Neural progenitor cell (in vitro differentiated cells): ENCODE measurements at places on chromosomes 11 and 22.

- no peak overlapping the region for H3K27ac ChIP-seq
- H3K36me3 ChIP-seq, result no peaks in the 10 kb centered on the region
- DNase-seq, result no peak
Measured at GRCh38 chr11:45592636-45593035, 72.8 kb downstream of the CHST1 start.

DNA sequence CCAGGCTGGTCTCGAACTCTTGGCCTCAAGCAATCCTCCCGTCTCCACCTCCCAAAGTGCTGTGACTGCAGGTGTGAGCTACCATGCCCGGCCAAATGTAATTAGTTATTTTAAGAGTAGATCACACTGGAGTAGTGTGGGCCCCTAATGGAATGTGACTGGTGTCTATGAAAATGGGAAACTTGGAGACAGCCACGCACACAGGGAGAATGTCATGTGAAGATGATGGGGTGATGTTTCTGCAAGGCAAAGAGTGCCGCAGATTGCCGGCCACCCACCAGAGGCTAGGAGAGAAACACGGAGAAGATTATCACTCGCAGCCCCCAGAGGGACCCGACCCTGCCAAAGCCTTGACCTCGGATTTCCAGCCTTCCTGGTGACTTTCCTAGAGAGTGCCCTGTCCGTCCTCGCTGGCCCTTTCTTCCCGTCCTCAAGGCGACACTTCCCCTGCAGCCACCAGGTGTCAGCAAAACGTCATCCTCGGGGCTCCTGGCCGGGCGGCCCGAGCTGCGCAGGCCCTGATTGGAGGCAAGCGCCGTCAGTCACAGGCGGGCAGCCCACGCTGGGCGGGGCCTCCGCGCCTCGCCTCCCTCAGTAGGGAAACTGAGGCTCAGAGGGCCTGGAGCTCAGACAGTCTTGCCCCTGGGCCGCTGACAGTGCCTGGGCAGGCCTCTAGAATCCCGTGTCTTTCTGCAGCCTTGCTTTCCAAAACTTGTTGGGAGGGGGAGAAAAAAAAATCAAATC is 16.3 kb downstream of the CRYBB2 start:
- DNase-seq, result peak; percentile 94
- H3K27ac ChIP-seq, result no peak overlapping the region
- H3K27me3 ChIP-seq, result no peaks in the 10 kb centered on the region
- no peaks in the 10 kb centered on the region for H3K4me1 ChIP-seq
- no peak overlapping the region for H3K4me3 ChIP-seq

DNA sequence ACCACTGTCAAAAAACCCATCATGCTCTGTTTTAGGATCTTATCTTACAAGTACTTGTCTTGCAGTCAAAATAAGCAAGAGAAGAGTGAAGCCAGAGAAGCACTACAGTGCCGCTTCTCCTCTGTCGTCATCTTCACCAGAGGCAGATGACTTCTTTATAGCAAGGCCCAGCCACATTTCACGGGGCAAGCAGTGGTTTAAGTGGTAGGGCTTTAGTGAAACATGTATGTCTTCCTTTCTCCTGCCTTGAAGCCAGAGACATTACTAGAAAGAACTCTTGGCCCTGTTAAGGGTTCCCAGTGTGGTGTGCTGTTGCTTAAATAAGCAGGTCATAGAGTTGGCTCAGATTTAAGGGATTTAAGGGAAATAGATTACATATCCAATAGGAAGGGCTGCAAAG is 42.9 kb upstream of the DEPDC7 start:
- no peaks in the 10 kb centered on the region for H3K4me1 ChIP-seq
- no peaks in the 10 kb centered on the region for H3K27me3 ChIP-seq
- peaks cover 48% of the 10 kb centered on the region for H3K36me3 ChIP-seq

GRCh38 chr22:39237318-39238100 is 7.3 kb downstream of the PDGFB start:
- H3K27ac ChIP-seq, result no peak overlapping the region
- no peaks in the 10 kb centered on the region for H3K36me3 ChIP-seq
- no peak overlapping the region for H3K4me3 ChIP-seq
- peaks cover 64% of the 10 kb centered on the region for H3K27me3 ChIP-seq

GRCh38 chr11:46252373-46252914 is 25.0 kb upstream of the CREB3L1 start:
- H3K27ac ChIP-seq, result no peak overlapping the region
- H3K36me3 ChIP-seq, result no peaks in the 10 kb centered on the region
- no peak overlapping the region for H3K4me3 ChIP-seq
- no peak for DNase-seq
- no peaks in the 10 kb centered on the region for H3K27me3 ChIP-seq

DNA sequence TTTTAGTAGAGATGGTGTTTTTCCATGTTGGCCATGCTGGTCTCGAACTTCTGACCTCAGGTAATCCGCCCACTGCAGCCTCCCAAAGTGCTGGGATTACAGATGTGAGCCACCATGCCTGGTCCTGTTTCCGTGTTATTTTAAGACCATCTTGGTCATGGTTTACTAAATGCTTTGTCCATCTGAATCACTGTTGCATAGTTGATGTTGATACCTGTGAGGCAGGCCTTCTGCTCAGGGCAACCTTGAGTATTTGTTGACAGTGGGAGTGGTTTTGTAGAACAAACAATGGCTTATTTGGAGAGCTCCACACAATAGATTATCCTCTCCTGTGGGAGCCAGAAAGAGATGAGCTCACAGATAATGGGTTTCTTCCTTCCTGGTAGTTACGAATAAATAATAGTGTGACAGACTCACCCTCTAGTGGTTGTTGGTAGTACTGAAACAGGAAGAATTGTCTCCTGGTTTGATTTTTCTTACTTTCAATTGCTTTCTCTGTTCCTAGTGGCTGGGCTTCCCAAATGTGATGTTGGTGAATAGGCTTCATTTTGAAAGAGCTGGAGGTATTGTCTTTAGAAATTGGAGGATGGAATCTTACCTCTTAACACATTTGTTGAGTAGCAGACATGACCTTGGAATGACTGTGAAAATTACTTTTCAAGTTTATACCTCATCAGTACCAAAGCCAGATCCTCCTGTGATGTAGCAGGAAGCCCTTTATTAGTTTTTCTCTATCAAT is 39.0 kb downstream of the CTNND1 start:
- peaks cover 37% of the 10 kb centered on the region for H3K36me3 ChIP-seq
- no peaks in the 10 kb centered on the region for H3K27me3 ChIP-seq
- H3K27ac ChIP-seq, result no peak overlapping the region

DNA sequence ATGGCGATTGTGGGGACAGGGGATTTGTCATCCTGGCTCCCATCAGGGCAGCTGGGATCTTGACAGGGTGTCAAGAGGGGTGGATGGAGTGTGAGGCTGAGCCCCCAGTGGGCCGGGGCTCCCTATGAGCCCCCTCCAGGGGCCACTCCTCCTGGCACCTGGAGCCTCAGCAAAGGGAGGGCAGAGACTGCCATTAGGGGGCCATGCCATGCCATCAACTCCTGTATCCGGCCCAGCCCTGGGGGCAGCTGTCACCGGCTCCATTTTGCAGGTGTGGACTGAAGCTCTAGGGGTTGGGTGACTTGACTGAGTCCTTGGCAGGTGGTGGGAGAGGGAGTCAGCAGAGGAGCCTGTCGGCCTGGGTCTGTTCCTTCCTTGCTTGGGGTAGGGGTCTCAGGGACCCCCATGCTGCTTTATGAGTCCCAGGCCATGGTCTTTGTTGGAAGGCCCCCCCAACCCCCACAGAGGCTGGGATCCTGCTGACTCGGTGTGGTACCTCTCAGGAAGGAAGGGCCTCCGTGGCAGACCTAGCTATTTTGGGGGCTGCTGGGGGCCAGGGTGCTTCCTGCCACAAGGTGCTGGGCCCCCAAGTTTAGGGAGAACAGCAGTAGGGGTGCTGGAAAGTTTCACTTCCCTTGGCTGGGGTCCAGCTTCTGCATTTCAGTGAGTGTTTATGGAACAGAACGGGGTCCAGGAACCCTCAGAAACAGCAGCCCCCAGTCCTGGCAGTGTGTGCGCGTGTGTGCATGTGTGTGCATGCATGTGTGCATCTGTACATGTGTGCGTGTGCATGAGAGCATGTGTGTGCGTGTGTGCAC is 1.5 kb downstream of the ACY3 start:
- no peaks in the 10 kb centered on the region for H3K36me3 ChIP-seq
- DNase-seq, result no peak
- H3K4me1 ChIP-seq, result peaks cover 8% of the 10 kb centered on the region
- H3K4me3 ChIP-seq, result no peak overlapping the region

DNA sequence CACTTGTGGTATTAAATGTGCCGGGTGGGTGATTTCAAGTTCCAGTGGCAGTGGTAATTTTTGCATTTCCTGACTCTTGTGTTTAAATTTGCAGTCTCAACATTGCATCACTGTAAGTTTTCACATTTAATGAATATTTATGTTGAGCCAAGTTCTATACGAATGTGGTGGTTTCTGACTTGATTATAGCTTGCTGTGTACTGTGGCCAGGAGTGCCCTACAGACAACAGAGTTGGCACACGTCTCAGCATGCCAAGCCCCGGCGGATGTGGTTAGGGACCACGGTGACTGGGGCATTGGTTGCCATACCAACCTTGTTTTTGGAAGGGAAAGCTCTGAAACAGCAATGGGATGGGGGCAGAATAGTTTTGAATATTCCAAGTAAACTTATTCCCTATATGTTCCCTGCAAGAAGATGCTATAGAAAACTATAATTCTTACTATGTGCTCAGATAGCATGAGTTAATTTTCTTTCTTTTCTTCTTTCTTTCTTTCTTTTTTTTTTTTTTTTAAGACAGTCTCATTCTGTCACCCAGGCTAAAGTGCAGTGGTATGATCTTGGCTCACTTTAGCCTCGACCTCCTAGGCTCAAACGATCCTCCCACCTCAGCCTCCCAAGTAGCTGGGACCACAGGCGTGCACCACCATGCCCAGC is 16.0 kb downstream of the ZNRF3 start:
- no peak for DNase-seq
- no peak overlapping the region for H3K27ac ChIP-seq
- H3K4me3 ChIP-seq, result no peak overlapping the region
- H3K27me3 ChIP-seq, result no peaks in the 10 kb centered on the region

- H3K27ac ChIP-seq, result no peak overlapping the region
- DNase-seq, result no peak
- H3K27me3 ChIP-seq, result peaks cover 2% of the 10 kb centered on the region
Measured at GRCh38 chr22:33188326-33188725, 130.1 kb upstream of the SYN3 start.

DNA sequence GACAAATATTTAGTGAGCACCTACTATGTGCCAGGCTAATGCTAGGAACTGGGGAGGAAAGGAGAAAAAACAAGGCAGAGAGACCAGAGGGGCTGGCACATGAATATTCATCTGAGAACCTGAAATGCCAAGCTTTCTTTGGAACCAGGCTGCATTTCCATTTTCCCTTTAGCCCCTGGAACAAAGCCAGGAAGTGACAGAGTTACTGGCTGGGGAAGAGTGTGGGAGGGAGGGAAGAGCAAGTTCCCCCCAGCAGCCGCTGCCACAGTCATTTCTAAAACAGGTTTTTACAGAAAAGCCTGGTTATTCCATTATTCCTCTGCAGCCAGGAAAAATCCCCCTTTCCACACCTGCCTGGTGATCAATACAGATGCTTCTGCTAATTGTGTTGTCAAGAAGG is 97.0 kb downstream of the SPON1 start:
- H3K4me3 ChIP-seq, result no peak overlapping the region
- H3K27ac ChIP-seq, result no peak overlapping the region
- DNase-seq, result no peak
- H3K36me3 ChIP-seq, result no peaks in the 10 kb centered on the region
- no peaks in the 10 kb centered on the region for H3K27me3 ChIP-seq

DNA sequence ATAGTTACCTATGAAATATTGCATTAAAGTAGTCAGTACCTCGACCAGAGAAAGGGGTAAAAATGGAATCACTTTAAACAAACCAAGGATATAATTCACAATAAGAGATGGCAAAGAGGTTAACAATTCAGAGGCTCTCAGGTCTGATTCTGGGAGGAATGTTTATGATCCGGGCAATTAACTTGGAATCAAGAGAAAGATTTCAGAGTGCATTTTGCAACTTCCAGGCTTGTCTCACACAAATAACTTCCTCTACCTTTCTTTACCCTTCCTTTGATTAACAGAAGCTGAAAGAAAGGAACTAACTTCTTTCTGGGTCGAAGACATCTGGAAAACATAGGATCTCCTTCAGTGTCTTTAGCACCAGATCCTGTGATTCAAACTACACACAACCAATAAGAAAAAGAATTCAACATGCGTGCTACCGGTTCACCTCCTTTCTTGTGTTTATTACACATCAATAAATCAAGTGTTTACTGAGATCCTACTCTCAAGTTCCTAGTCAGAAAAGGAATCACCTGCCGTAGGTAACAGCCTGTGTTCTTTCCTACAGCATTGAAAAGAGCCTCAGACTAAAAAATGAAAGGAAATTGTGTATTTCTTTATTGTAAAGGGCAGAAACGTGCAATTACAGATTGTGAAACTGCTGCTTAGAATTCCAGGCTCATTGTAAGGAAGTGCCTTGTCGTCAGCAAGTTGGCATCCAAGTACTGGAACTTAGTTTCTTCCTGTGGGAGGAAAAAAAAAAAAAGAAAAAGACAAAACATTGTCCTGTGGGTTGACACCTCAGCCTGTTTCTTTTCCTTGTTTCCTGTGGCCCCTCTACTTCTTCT is 29.5 kb downstream of the CARD18 start:
- H3K4me3 ChIP-seq, result no peak overlapping the region
- H3K27me3 ChIP-seq, result no peaks in the 10 kb centered on the region
- no peaks in the 10 kb centered on the region for H3K4me1 ChIP-seq
- no peak overlapping the region for H3K27ac ChIP-seq
- no peak for DNase-seq

- no peak overlapping the region for H3K27ac ChIP-seq
- H3K4me1 ChIP-seq, result peaks cover 31% of the 10 kb centered on the region
- DNase-seq, result peak; percentile 62
- H3K36me3 ChIP-seq, result no peaks in the 10 kb centered on the region
Measured at GRCh38 chr22:21866833-21867527, 465 bp downstream of the MAPK1 start.

DNA sequence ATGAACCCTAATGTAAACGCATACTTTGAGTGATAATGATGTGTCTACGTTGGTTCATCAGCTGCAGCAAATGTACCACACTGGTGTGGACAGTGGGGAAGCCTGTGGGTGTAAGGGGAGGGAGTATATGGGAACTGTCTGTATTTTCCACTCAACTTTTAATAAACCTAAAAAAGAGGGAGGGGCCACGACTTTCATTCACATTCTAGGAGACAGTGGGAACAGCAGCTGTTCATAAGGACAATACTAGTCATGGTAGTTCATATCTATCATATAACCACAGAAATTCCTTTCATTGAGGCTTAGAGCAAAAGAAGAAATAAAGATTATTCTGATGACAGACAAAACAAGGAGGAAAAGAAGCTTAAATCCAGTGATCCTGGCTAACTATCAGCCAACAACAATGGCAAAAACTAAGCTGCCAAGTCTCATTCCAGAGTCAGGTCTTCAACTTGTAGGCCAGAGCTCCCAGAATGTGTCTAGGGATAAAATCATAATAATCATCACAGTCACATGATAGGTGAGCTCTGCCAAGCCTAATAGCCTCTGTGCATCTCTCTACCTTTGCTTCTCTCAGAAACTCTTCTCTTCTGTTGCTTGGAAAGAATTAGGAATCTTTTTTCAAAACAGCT is 59.4 kb upstream of the CHRM4 start:
- H3K27me3 ChIP-seq, result no peaks in the 10 kb centered on the region
- H3K36me3 ChIP-seq, result no peaks in the 10 kb centered on the region
- H3K4me3 ChIP-seq, result no peak overlapping the region
- peaks cover 27% of the 10 kb centered on the region for H3K4me1 ChIP-seq
